ENCODE measurements at places on chromosomes 11 and 22. TPM values are rescaled to one million over a fixed set of nuclear protein-coding genes. Genes with fewer than 3 reads are reported as not detected.

The RASD2 gene
- under 0.01 TPM for total RNA-seq

The ELMOD1 gene
- 0.83 TPM for total RNA-seq

The PRODH gene
- total RNA-seq, result 0.18 TPM

The FAM180B gene
- 0.09 TPM for total RNA-seq

The NUDT8 gene
- total RNA-seq, result 3.1 TPM

The SLC25A17 gene
- total RNA-seq, result 13.3 TPM

The APOL5 gene
- total RNA-seq, result not detected

The CHRM1 gene
- not detected for total RNA-seq

The CARD18 gene
- total RNA-seq, result not detected

The DERL3 gene
- total RNA-seq, result 0.14 TPM

The METTL15 gene
- total RNA-seq, result 14.1 TPM

Data from smooth muscle cell of bladder (primary cell).